ENCODE measurements at places on chromosomes 7 and 10. TPM values are rescaled to one million over a fixed set of nuclear protein-coding genes. Genes with fewer than 3 reads are reported as not detected.

The GJC3 gene
- total RNA-seq, result 0.09 TPM

The OR13A1 gene
- total RNA-seq, result not detected

The ABCC2 gene
- total RNA-seq, result 103 TPM

The FEZF1 gene
- not detected for total RNA-seq

The SUN3 gene
- total RNA-seq, result not detected

The EPHA1 gene
- total RNA-seq, result 0.05 TPM

The CALHM2 gene
- 4.7 TPM for total RNA-seq

The TFPI2 gene
- 208 TPM for total RNA-seq

The CASTOR2 gene
- 3.6 TPM for total RNA-seq
